DMS53 (cell line): ENCODE measurements at places on chromosomes 6 and 20.

GRCh38 chr6:35059596-35060345 lies 81.4 kb downstream of the TCP11 start:
- no peak for DNase-seq

GRCh38 chr6:2970753-2971419 lies 481 bp downstream of the SERPINB6 start:
- peak; percentile 85 for DNase-seq

- DNase-seq = no peak
Measured at GRCh38 chr6:136737374-136737844, 54.9 kb downstream of the MAP3K5 start.

DNA sequence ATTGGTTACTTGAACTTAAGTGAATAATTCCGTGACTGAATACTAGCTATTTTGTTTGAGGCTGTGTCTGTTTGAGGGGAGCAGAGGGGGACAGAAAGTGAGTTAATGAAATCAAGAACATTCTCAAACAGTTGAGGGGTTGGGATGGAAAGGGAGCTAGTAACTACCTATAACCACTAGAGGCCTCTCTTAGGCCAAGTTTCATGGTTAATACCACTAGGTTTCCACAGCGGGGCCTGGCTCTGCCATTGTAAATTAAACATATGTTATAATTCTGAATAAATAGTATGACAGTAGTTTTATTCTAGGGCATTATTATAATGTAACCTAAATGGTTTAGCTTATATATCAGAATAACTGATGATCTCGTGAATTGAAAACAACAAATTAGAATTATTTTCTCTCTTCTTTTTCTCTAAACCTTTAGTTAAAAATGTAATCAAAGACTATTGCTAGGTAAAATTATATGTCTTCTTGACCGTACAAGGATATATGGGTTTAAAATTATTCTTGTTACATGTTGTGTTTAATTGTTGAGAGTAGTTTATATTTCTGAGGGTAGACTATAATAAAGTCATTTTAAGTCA lies 108.1 kb downstream of the BCKDHB start:
- DNase-seq = peak; percentile 75

DNA sequence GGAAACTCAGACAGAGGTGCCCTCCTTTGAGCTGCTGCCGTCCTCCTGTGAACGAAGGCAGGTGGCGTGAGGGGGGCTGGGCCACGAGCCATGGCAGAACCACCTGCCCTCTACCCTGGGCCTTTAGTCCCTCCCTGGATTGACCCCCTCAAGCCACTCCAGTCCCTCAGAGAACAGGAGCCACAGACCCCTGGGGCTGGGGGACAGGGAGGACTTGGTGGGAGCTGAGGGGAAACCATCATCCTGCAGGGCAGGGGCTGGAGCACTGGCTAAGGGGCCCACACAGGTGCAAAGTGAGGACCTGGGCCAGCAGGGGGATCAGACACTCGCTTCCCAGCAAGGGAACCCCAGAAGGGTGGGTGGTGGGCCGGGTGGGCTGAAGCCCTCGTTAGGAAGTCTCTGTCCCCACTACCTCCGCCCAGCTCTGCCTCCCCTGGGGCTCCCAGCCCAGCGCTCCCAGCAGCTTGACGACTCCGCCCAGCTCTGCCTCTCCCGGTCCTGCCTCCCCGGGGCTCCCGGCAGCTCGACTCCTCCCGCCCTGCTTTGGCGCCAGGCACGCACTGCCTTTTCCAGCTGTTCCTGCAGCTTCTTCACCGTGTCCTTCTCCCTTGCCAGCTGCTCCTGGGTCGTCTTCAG lies 44.4 kb downstream of the DSTN start:
- DNase-seq = peak; percentile 41

GRCh38 chr20:62685781-62686555 lies 22.7 kb upstream of the NTSR1 start:
- peak; percentile 61 for DNase-seq

- peak; percentile 95 for DNase-seq
Measured at GRCh38 chr6:26520850-26521599, 17.1 kb upstream of the HMGN4 start.

DNA sequence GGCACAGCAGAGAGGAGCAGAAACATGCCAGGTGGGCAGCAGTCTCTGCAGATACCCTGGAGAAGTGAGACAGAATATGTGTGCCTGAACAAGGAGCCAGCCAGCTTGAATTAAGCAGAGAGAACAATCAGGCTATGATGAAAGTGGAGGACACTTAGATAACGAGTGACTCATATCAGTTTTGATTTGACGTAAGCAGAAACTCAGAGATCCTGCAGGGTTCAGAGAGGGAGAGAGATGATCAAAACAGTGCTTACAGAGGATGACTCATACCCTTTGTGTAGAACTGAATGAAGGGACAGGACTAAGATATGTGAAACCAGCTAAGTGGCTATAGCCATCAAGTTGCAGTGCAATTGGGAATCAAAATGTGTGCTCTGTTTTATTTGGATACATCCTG lies 300.7 kb downstream of the TENT5A start:
- DNase-seq = peak; percentile 97

DNA sequence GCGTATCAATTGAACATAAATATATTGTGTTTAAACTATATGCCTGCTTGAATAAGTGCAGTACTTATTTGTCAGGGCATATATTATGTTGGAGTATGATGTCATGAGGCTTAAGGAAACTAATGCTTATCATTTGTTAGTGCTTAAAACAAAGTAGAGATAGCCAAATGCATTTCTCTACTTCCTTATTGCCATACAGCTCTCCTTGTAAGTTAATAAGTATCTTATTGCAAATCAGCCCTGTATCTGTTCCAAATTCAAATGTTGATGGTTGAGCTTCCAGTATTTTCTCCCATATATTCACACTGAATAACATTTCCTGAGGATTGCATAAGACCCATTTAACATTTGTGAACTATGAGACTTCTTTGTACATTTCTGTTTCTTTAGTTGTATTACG lies 57.8 kb downstream of the CARMIL1 start:
- no peak for DNase-seq

DNA sequence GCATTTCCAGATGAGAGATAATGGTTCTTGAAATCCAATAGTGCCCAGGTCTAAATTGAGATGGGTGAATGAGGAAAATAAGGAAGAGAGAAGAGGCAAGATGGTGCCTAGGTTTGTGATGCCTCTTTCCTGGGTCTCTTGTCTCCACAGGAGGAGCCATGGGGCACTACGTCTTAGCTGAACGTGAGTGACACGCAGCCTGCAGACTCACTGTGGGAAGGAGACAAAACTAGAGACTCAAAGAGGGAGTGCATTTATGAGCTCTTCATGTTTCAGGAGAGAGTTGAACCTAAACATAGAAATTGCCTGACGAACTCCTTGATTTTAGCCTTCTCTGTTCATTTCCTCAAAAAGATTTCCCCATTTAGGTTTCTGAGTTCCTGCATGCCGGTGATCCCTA lies 6.8 kb downstream of the HFE start:
- DNase-seq = no peak

- no peak for DNase-seq
Measured at GRCh38 chr20:16926626-16927430, 178.7 kb downstream of the OTOR start.

DNA sequence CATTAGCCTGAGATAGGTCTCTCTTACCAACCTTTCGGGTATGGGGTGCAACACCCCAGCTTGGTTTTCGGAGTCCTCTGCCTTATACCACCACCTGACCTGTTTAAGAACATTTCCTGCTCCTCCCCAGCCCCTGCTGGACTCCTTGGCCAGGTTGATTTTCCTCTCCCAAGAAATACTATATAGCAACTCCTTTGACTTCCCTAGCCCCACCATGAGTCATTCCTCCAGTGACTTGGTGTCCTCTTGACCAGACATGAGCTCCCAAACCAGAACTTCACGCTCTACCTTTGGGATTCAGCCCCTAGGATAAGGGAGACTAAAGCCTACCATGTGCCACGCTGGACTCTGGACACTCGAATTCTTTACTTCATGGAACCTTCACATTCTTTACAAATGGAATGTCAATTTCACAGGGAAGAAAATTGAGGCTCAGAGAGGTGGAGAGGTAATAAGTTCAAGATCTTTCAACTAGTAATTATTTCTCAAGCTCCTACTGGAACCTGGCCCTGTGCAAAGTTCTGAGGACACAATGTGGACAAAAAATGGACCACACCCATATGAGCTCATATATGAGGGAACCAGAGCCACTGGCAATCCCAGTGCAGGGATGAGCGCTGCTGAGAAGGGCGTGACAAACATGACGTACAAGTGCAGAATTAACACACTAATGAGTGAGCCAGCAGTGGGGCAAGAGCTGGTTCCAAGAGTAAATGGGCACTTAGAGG lies 48.2 kb downstream of the SIRPA start:
- no peak for DNase-seq

GRCh38 chr20:50983321-50983720 lies 24.7 kb downstream of the MOCS3 start:
- DNase-seq = no peak

GRCh38 chr20:54017846-54018245 lies 52.5 kb downstream of the BCAS1 start:
- DNase-seq = no peak

DNA sequence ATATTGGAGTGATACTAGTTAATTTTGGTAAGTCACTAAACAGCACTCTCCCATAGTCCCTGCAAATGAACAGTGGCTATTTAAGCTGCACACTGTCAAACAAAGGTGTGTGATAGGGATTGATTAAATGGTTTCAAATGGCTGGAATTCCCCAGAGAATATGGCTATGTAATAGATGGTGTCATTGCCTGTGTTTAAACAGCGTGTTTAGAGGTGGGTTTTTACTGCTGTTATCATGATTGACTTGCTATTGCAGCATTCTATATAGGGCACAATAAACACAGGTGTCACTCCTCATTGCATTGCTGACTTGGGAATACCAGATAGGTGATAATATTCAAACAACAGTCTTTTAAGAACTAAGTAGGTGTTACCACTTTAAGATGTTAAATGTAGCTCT lies 171.7 kb upstream of the MAN1A1 start:
- no peak for DNase-seq

- peak; percentile 62 for DNase-seq
Measured at GRCh38 chr6:156980948-156981347, 203.8 kb downstream of the ARID1B start.

- DNase-seq = no peak
Measured at GRCh38 chr6:47650553-47651432, 47.6 kb upstream of the ADGRF4 start.

DNA sequence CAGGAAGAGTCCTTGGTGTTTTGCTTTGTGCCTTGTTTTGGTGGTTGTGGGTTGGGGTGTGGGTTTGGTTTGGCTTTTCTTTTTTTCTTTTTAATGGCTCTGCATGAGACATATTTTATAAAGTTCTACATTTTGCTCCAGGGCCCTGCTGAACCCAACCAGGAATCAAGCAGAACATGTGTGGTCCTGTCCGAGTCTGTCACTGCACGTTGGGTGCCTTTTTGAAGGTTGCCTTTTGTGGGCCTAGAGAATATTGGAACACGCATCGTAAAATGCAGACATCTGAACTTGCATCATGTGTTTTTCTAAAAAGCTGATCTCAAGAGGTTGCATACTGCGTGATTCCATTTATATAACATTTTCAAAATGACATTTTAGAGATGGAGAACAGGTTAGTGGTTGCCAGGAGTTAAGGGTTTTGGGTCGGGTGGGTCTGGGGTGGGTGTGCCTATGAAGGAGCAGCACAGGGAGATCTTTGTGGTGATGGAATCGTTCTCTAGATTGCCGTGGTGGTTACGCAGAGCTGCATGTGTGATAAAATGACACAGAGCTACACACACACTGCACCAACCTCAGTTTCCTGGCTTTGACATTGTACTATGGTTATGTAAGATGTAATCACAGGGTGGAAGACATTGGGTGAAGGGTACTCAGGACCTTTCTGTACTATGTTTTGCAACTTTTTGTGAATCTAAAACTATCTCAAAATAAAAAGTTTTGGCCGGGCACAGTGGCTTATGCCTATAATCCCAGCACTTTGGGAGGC lies 80.2 kb downstream of the EYA2 start:
- no peak for DNase-seq

DNA sequence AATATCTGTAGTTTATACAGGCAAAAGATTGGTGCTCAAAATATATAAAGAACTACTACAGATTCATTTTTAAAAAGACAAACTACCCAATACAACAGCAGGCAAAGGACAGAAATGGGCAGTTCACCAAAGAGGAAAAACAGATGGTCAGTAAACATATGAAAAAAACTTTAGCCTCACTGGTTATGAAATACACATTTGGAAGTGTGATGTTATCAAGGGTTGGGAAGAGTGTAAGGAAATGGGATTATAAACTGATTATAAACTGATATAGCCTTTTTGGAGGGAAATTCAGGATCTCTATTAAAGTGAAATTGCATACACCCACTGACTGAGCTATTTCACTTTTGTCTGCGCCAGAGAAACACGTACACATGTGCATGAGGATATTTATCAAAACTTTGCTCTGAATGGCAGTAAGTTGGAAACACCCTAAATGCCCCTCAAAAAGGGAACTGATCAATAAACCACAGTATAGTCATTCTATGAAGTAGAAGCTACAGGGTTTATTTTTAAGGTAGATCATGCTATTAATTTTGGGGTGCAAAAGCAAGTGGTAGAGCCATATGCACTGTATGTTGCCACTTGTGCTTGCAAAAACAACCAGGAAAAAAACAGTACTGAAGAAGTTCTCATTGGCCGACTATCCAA lies 32.2 kb upstream of the ARFGEF2 start:
- no peak for DNase-seq

GRCh38 chr6:1869308-1869707 lies 259.6 kb downstream of the FOXC1 start:
- DNase-seq = no peak

GRCh38 chr6:159645640-159646039 lies 47.4 kb downstream of the SOD2 start:
- DNase-seq = no peak

- DNase-seq = no peak
Measured at GRCh38 chr6:166436195-166437139, 53.7 kb upstream of the MPC1 start.

GRCh38 chr6:165804331-165805066 lies 141.5 kb upstream of the PDE10A start:
- DNase-seq = no peak

GRCh38 chr20:58598211-58599015 lies 52.7 kb upstream of the STX16 start:
- DNase-seq = no peak

GRCh38 chr6:115945306-115945705 lies 115.4 kb downstream of the FRK start:
- no peak for DNase-seq

DNA sequence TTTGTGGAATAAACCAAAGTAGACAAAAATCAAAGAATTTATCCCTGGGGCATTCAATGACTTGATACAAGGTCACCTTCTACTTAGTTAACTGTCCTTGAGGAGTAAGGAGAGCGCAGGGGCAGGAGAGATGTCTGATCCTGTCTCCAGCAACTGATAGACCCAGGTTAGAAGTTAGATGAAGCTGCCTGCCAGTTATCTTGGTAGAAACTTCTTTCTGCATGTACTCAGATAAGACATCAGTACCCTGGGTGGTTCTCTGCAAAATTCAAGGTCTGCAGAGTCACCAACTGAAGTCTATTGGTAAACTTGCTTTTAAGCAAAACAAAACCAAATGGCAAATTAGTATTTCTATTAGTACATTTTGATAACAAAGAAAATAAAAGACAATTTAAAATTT lies 2.7 kb downstream of the SGK1 start:
- no peak for DNase-seq

- no peak for DNase-seq
Measured at GRCh38 chr6:152605941-152606340, 31.2 kb downstream of the SYNE1 start.
